ENCODE measurements at places on chromosomes 5 and 9. TPM values are rescaled to one million over a fixed set of nuclear protein-coding genes. Genes with fewer than 3 reads are reported as not detected.

- peak; percentile 44 for DNase-seq
Observed at GRCh38 chr9:131799177-131799823, 59.4 kb upstream of the RAPGEF1 start.

GRCh38 chr9:72590824-72591223, 69.4 kb downstream of the TMC1 start:
- no peak for DNase-seq

DNA sequence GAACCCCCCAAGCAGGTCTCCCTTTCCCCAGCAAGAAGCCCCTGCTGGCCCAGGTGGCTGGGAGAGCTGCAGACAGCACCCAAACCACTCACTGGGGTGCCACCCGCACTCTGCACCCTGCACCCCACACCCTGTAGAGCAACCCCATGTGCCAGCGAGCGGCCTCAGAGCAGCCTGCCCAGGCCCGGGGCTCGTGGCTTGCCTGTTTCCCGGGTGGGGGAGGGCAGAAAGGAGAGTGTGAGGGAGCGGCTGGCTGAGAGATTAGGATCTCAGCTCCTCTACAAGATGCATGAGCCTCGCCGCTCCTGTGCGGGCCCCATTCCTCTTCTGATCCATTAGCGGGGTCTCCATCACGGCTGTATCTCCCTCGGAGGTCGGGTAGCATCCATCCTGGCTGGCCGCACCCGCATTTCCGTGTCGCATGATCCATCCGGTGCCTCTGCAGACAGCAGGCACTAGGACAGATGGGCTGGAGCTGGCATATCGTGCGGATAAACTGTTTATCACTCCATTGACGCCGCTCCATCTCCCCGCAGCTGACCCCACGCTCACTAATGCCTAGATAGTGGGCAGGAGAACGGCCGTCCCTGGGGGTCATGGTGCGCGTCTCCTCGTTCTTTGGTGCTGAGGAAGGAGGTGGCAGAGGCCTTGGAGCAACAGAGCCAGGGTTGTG, 54.4 kb downstream of the MRPL36 start:
- no peak for DNase-seq

- no peak for DNase-seq
Observed at GRCh38 chr5:128303593-128303992, 220.0 kb downstream of the SLC12A2 start.

Gene ORM2
- not detected for total RNA-seq

- no peak for DNase-seq
Observed at GRCh38 chr9:6237267-6237666, 21.7 kb downstream of the IL33 start.
